ENCODE measurements at places on chromosomes 5 and 9.

- H3K4me3 ChIP-seq = peak within 1 kb of the TSS; percentile 54
- peaks cover 20% of the 10 kb centered on the region for H3K27me3 ChIP-seq
- no peaks in the 10 kb centered on the region for H3K4me1 ChIP-seq
- no peak within 1 kb of the TSS for H3K27ac ChIP-seq
- DNase-seq = peak; percentile 70
Observed at GRCh38 chr9:21031091-21031807, at the start of gene HACD4. HACD4 (minus strand) TSS chr9:21031640; CDS start chr9:21031590, 50 bp downstream.

DNA sequence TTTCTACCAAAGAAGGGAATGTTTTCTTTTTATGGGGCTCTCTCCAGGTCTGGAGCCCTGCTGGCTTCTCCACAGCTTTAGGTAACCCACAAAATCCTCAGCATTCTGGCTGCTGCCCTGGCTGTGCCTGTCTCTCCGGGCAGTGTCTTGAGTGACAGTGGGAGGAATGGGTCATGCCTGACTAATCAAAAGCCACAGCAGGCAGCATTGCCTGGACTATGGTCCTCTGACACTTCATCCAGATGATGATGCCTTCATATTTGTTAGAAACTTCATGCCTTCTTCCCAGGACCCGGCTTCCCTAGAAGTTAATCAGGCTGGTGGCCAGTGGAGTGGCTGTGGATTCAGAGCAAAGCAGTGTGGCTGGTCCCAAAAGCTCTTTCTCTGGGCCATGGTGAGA lies 32.2 kb upstream of the TGFBI start:
- no peaks in the 10 kb centered on the region for H3K4me1 ChIP-seq
- H3K36me3 ChIP-seq = no peaks in the 10 kb centered on the region
- DNase-seq = no peak
- H3K4me3 ChIP-seq = no peak overlapping the region
- no peak overlapping the region for H3K27ac ChIP-seq

GRCh38 chr5:122430319-122430586 lies 118.2 kb downstream of the SNCAIP start:
- no peak overlapping the region for H3K4me3 ChIP-seq
- no peak for DNase-seq
- H3K4me1 ChIP-seq = peaks cover 40% of the 10 kb centered on the region
- H3K27ac ChIP-seq = peak overlapping the region; percentile 99
- H3K27me3 ChIP-seq = no peaks in the 10 kb centered on the region

DNA sequence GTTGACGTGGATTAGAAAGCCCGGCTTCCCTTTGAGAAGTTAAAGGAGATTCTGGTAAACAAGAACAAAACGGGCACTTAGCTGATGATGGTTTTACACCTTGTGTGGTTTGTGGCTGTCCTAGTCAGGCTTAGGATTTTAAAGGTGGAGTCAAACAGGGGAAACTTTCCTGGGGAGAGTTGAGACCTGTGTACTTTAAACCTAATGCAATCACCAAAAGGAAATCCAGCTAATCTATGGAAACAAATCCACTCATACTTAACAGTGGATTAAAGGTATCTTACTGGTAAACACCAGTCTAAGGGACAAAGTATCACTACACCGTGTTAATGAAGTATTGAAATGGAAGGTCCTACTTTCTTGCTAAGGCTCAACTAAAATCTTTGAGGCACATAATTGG lies 150.3 kb upstream of the PCA3 start:
- H3K36me3 ChIP-seq = no peaks in the 10 kb centered on the region
- H3K4me1 ChIP-seq = peaks cover 10% of the 10 kb centered on the region
- no peak for DNase-seq
- no peak overlapping the region for H3K27ac ChIP-seq

DNA sequence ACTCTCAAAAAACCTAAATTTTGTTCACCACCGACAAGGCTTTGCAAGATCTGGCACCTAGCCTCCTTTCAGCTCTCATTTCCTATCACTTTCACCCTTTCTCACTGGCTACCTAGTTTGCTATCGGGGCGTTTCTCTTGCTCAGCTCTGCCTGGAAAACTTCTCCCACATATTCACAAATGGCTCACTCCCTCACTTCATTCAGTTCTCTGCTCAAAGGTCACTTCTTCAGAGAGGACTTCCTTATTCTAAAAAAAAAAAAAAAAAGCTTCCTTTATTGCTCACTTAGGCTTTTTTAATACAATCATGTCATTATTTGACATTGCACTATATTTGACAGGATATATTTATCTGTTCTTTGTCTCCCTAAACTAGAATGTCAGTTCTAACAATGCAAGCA lies 2.1 kb upstream of the SLC25A46 start:
- H3K27ac ChIP-seq = no peak overlapping the region
- peaks cover 4% of the 10 kb centered on the region for H3K4me1 ChIP-seq
- H3K4me3 ChIP-seq = no peak overlapping the region
- no peaks in the 10 kb centered on the region for H3K36me3 ChIP-seq

DNA sequence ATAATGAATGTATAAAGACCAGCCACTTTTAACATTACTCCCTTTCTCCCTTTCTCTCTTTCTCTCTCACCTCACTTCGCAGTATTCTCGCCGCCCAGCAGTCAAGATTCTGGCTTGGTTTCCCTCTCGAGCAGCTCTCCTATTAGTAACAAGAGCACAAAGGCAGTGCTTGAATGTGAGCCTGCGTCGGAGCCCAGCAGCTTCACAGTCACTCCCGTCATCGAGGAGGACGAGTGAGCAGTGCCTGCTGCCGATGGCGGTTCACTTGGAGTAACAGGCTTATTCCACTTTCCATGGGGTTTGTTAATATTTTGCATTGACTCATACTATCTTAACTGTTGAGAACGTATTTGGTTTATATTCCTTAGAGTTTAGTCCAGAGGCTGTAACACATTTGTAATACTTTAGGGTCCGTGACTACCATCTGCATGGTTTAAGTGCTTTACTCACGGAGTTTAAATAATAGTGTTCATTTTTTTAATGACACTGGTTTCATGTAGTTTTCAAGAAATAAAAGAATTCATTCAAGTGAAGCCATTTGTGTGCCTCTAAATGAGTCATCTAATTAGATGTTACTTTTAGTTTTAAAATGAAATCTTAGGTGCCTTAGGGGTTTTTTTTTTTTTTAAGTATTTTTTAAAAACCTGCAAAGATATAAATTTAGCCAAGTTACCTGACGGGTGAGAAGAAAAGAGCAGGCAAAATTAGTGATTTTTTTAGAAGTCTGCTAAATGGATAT lies 8.4 kb upstream of the DMRT3 start:
- H3K27ac ChIP-seq = peak overlapping the region; percentile 53
- H3K4me3 ChIP-seq = peak overlapping the region; percentile 57
- DNase-seq = peak; percentile 63

DNA sequence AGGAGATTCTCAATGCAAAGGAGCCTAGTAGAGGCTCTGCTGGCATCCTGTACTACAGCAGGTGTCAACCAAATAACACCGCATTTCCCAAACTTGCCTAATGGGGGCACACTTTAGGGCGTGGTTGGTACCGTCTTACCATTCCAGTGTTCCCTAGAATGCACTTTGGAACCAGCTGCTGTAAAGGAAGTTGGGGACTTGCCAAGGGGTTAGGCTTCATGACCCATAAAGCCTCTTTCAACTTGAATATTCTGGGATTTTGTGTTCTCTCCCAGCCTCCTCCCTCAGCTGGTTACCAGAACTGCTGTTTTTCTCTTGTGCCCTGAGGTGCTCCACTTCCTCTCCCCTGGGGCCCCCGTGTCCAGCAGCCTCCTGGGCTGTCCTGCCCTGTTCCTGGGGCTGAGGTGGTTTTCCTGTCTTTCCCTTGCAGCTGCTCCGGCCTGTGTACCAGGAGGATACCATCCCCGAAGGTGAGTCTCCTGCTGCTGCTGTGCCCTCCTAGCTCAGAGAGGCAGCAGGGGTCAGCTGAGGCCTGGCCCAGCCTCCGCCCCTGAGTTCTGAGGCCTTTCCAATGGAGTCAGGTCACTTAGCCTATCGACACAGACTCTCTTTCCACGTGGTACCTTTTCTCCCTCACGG lies 44.7 kb downstream of the RGS3 start:
- H3K4me1 ChIP-seq = peaks cover 19% of the 10 kb centered on the region
- no peaks in the 10 kb centered on the region for H3K27me3 ChIP-seq
- no peaks in the 10 kb centered on the region for H3K36me3 ChIP-seq
- H3K4me3 ChIP-seq = no peak overlapping the region
- DNase-seq = peak; percentile 70
- no peak overlapping the region for H3K27ac ChIP-seq

GRCh38 chr9:123373946-123374345 lies 17.9 kb downstream of the CRB2 start:
- no peak overlapping the region for H3K27ac ChIP-seq
- H3K4me1 ChIP-seq = peaks cover 14% of the 10 kb centered on the region
- no peaks in the 10 kb centered on the region for H3K36me3 ChIP-seq
- DNase-seq = peak; percentile 48

- H3K4me3 ChIP-seq = no peak overlapping the region
- H3K36me3 ChIP-seq = no peaks in the 10 kb centered on the region
- DNase-seq = peak; percentile 22
- H3K27me3 ChIP-seq = no peaks in the 10 kb centered on the region
Observed at GRCh38 chr5:163821142-163821541, 315.7 kb downstream of the MAT2B start.

DNA sequence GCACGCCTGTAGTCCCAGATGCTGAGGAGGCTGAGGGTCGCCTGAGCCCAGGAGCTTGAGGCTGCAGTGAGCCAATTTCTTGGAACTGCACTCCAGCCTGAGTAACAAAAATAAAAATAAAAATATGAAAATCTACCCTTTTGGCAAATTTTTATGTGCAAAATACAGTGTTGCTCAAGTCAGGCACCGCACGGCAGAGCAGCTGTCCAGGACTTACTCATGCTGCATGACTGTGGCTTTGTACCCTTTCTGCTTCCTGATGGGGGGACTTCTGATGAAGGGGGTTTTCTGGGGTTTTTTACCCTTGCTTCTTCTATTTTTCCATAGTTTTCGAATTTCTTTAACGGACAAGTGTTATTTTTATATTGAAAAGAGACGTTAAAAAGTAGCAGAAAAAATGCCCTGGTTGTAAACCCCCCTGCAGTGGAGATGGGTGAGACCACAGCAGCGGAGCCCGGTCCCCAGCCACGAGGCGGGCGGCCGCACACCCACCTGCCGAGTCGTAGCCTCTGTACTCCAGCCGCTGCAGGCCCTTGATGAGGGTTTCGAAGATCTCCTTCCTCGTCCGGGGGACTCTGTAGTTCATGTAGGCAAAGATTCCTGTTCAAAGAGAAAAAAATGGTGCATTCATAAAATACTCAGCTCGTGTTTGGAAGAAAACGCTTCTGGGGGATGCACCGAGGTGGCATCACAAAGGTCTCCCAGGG lies 15.0 kb downstream of the GFPT2 start:
- no peaks in the 10 kb centered on the region for H3K27me3 ChIP-seq
- no peak for DNase-seq
- H3K4me3 ChIP-seq = no peak overlapping the region
- H3K36me3 ChIP-seq = peaks cover 76% of the 10 kb centered on the region
- peaks cover 43% of the 10 kb centered on the region for H3K4me1 ChIP-seq

DNA sequence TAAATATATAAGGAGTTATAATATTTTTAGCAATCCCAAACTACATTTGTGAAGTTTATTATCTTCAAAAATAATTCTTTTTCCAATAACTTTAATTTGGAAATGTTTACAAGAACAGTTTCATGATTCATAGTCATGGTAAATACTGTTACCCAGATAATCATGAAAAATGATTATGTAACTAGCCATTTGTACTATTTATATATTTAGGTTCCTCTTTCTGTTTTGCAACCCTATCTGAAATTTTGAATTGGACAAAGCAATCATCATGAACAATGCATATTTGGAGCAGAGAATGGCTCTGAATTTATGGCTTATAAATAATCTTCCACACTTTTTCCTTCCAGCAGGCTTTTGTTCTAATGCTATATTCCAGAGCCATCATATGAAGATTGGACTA lies 499.7 kb downstream of the SLCO4C1 start:
- H3K4me3 ChIP-seq = no peak overlapping the region
- DNase-seq = no peak
- no peak overlapping the region for H3K27ac ChIP-seq
- no peaks in the 10 kb centered on the region for H3K36me3 ChIP-seq

- peaks cover 11% of the 10 kb centered on the region for H3K36me3 ChIP-seq
- H3K4me3 ChIP-seq = no peak overlapping the region
- H3K27ac ChIP-seq = peak overlapping the region; percentile 62
- H3K27me3 ChIP-seq = no peaks in the 10 kb centered on the region
Observed at GRCh38 chr5:178430186-178431062, 159.8 kb downstream of the COL23A1 start.

DNA sequence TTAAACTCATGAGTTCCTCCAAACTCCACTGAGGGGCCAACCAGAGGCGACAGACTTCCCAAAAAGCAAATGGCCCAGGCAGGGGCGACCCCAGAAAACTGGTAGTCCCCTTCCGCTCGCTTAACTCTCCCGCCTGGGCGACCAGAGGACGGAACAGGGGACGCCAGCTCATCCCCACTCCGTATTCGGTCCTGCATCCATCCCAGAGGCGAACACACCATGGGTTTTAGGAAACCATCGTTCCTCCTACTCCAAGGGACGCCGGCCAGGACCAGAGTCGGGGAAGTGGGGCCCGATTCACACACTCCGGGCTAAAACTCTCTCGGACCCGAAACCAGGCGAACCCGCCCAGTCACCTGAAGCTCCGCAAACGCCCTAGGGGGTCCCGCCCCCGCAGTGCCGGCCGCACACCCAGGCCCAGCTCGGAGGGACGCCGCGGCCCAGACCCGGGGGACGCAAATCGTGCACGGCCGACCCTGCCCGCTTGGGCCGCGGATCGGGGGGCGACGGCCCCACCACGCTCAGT lies 478 bp downstream of the TEX10 start:
- H3K27ac ChIP-seq = peak overlapping the region; percentile 88
- peak overlapping the region; percentile 94 for H3K4me3 ChIP-seq
- H3K27me3 ChIP-seq = no peaks in the 10 kb centered on the region
- peak; percentile 47 for DNase-seq
- peaks cover 50% of the 10 kb centered on the region for H3K4me1 ChIP-seq
- peaks cover 29% of the 10 kb centered on the region for H3K36me3 ChIP-seq

- H3K36me3 ChIP-seq = peaks cover 7% of the 10 kb centered on the region
- H3K27me3 ChIP-seq = no peaks in the 10 kb centered on the region
- DNase-seq = no peak
- peaks cover 4% of the 10 kb centered on the region for H3K4me1 ChIP-seq
- H3K4me3 ChIP-seq = no peak overlapping the region
- no peak overlapping the region for H3K27ac ChIP-seq
Observed at GRCh38 chr5:148372893-148373292, 10.9 kb upstream of the FBXO38 start.

DNA sequence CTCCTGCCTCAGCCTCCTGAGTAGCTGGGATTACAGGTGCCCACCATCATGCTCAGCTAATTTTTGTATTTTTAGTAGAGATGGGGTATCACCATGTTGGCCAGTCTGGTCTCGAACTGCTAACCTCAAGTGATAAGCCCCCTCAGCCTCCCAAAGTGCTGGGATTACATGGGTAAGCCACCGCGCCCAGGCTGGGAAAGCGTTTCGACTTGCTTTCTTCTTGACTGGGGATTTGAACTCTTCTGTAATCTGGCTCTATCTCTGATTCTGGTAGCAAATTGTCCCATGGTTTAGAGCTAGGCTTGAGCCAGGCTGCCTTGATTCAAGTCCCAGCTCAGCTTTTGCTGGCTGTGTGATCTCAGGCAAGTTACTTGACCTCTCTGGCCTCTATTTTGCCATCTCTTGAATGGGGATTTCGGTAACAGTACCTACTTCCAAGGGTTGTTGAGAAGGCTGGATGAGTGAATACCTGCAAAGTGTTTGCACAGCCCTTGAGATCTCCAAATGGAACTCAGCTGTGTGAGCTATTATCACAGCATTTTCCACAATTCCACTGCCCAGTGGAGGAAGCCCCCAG lies 20.5 kb upstream of the MVB12B start:
- no peaks in the 10 kb centered on the region for H3K36me3 ChIP-seq
- H3K27me3 ChIP-seq = no peaks in the 10 kb centered on the region
- no peak for DNase-seq
- H3K4me3 ChIP-seq = no peak overlapping the region

GRCh38 chr9:3508078-3508431 lies 17.7 kb downstream of the RFX3 start:
- H3K4me3 ChIP-seq = no peak overlapping the region
- no peaks in the 10 kb centered on the region for H3K36me3 ChIP-seq
- DNase-seq = no peak
- peaks cover 47% of the 10 kb centered on the region for H3K4me1 ChIP-seq
- H3K27ac ChIP-seq = no peak overlapping the region
- H3K27me3 ChIP-seq = no peaks in the 10 kb centered on the region

Data from WTC11 (cell line).